ENCODE measurements at places on chromosomes 4 and X.

GRCh38 chrX:97743014-97743413 is 859.3 kb downstream of the RPA4 start:
- DNase-seq = no peak

GRCh38 chr4:113574636-113575103 is 186.9 kb downstream of the CAMK2D start:
- peak; percentile 65 for DNase-seq

GRCh38 chrX:45630078-45630477 is 429.4 kb upstream of the DIPK2B start:
- DNase-seq = no peak

DNA sequence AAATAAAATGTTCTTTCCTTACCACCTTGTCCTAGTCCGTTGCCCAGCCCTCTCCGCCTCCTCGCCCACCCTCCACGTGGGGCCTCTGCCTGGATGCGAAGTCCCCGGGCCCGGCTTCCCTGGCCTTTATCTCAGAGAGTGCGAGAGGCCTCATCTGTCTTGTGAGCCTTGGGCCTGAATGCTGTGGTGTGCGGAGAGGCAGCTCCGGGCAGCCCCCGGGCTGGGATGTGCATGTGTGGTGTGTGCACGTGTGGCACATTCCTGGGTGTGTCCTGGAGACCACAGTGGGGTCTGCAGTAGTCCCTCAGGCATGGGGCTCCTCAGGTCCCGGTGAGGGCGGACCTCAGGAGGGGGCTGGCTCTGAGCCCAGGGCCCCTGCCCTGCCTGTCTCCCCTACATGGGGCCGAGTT is 31.4 kb downstream of the DOK7 start:
- DNase-seq = no peak

GRCh38 chrX:20432746-20433387 is 166.2 kb upstream of the RPS6KA3 start:
- no peak for DNase-seq

- no peak for DNase-seq
Measured at GRCh38 chr4:23957465-23957864, 67.6 kb upstream of the PPARGC1A start.

- DNase-seq = peak; percentile 58
Measured at GRCh38 chrX:155662282-155662681, 49.5 kb upstream of the TMLHE start.

DNA sequence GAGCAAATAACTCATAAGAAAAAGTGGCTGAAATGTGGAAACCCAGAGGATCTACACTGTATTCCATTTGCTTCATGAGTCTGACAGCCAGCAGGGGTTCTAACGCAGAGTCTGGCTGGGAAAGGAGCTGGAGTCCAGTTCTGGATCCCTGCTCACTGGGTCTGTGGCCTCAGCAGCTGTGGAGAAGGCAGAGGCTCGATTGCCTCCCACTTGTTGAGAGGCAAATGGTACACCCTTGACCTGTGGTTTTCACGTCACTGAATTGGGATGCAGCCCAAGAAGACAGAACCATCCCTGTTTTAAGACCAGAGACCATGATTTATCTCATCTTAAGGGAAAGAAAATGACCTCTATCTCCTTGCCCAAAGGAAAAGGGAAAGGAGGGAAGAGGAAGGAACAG is 147.0 kb upstream of the NOCT start:
- DNase-seq = no peak

DNA sequence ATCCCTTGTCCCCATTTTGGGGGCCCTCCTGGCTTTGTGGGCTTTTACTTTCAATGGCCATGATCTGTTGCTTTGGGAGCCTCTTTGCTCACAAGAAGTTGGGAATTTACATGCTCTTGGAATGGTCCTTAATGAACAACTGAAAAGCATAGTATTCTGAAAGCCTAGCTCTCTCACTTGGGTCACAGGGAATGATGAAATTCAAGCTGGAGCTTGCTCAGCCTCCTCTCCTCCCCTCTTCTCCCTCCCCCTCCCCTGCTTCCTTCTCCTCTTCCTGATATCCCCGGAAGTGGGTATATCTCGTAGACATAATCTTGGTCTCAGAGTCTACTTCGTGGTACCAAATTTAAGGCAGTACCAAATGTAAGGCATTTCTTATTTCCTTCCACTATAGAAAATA is 400.6 kb upstream of the NR3C2 start:
- DNase-seq = no peak

GRCh38 chr4:104025251-104025650 is 305.5 kb upstream of the TACR3 start:
- no peak for DNase-seq

DNA sequence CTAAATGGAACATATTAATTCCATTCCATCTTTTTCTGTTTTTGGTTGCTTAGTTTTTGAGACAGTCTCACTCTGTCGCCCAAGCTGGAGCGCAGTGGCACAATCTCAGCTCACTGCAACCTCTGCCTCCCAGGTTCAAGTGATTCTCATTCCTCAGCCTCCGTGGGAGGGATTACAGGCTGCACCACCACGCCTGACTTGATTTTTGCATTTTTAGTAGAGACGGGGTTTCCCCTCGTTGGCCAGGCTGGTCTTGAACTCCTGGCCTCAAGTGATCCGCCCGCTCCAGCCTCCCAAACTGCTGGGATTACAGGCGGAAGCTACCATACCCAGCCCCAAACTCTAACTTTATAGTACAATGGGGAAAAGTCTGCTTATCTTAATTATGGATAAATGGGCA is 11.2 kb downstream of the HNRNPD start:
- no peak for DNase-seq
